ENCODE measurements at places on chromosomes 1 and 21.
A peak's percentile ranks its signal among the peaks of the same experiment; 100 is the strongest.

DNA sequence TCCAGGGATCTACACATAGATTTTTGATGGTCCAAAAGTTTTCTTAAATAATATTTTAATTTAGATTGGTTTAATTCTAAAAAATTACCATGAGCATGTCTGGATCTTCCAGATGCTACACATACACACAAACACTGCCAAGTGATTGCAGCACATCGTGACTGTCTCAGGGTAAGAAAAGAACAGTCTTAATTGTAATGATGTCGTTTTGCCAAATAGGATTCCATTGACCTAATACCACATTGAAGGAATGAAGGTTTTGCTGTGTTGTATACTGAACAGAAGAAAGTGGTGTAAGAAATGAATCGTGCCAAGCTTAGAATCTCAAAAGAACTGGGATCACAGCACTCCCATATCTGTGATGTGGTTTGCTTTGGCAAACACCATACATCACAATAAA lies 633.3 kb upstream of the CAMK1G start:
- no peak for DNase-seq

- DNase-seq = no peak
Measured at GRCh38 chr21:40165773-40166070, 298.5 kb downstream of the PCP4 start.

GRCh38 chr1:18009478-18009961 lies 98.1 kb upstream of the IGSF21 start:
- DNase-seq = no peak

GRCh38 chr1:107965110-107965991 lies at the start of gene VAV3:
Gene VAV3 (minus strand): TSS chr1:107965180. CDS start chr1:107964869, 311 bp downstream.
- DNase-seq = peak; percentile 81

DNA sequence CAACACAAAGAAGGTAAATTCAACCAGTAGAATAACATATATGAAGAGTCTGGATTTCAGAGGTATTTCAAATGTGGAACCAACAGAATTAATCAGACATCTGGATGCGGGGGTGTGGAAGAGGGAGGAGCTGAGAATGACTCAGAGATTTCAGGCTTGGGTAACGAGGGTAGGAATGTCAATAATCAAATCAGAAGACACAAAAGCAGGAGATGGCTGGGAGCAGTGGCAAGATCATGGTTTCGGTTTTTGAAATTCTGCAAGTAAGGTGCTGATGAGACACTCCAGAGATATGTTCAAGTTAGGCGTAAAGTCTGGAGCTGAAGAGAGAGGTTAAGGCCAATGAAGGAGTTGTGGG lies 64.0 kb downstream of the PLPPR5 start:
- DNase-seq = peak; percentile 33

GRCh38 chr1:225875044-225875815 lies 7.0 kb downstream of the TMEM63A start:
- no peak for DNase-seq

GRCh38 chr1:29675481-29676263 lies 439.4 kb downstream of the PTPRU start:
- DNase-seq = no peak

DNA sequence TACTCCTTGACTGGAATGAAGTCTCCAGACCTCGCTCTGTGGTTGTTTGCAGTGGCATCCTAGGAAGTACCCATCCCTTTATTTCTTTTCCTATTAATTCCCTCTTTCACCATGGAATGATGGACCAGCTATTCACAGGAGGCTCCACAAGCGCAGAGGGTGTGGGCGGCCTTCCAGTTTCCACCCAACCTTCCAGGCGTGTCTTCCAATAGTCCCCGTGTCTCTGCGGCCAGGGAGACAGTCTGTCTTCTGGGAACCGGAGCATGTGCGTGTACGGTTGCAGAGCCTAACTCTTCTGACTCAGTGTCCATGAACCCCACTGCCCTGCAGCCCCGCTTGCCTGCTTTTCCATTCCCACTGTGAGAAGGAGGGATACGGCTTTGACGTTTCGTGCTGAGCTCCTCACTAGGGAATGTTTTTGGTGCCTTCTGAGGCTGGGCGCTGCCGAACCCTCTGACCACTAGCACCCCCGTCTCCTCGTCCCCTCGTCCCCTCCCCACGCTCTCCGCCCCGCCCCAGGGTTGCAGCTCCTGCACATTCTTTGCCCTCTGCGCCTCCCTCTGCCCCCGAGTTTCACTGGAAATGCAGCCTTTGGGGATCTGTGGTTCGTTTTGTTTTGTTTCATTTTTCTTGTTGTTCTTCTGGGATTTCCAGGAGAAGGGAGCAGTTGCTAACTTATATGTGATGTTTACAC lies 26.3 kb upstream of the FAM3B start:
- no peak for DNase-seq

GRCh38 chr1:183609313-183609712 lies 19.1 kb upstream of the NCF2 start:
- no peak for DNase-seq

DNA sequence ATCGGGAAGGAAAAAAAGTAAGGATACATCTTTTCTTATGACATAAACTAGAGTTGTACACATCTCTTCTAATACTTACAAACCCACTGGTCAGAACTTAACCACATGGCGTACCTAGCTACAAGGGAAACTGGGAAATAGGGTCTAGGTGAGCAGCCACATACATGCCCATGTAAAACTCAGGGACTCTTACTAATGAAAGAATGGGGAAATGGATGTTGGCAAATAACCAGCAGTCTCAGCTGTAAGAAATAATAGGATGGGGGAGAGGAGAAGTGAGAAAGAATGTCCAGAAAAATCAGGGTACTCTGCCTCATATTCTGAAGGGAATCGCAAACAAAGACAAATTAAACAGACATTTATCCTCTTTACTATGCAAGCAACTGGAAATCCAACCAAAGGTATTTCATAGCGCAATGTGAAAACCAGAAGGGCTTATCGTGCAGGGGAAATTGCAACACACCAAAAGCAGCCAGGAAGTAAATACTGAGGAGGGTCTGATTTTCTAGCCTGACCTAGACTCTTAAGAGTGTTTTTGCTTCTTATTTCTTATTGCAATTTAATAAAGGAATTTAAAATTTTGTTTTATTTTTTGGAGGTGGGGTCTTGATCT lies 17.5 kb downstream of the GTF2B start:
- no peak for DNase-seq

GRCh38 chr1:183293241-183293640 lies 107.2 kb downstream of the LAMC2 start:
- no peak for DNase-seq

DNA sequence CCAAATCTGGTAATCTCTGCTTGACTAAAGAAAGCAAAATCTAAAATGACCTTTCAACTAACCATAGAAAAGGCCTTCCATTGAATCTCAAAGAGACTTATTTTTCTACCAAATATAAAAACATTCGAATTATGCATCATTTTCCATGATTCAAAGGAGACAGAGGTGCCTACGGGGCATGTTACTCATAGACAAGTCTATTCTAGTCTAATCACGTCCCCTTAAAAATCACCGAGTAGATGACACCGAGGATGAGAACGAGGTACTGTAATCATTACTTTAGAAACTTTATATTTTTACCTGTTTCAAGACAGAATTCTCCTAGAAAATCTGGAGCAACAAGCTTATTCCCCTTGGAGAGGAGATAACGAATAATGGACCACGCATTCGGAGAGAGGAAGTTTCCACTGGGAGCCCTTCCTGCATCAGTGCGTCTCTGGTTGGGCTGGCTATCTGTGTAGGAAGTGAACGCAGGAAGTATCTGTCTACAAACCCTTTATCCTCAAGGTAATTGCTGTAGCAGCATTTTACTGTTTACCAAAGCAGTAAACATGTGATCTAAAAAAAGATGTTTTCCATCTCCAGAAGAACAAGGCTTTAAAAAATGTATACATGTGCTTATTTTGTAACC lies 9.5 kb downstream of the ERG start:
- no peak for DNase-seq

GRCh38 chr1:111448918-111449702 lies at the start of the genes ATP5PB and WDR77:
Gene ATP5PB (plus strand): TSS chr1:111449464. CDS start chr1:111449542, 78 bp downstream.
Gene WDR77 (minus strand): TSS chr1:111449256. CDS start chr1:111449169, 87 bp downstream.
- DNase-seq = peak; percentile 92

- DNase-seq = peak; percentile 22
Measured at GRCh38 chr1:110559157-110559556, 40.2 kb upstream of the KCNA10 start.

DNA sequence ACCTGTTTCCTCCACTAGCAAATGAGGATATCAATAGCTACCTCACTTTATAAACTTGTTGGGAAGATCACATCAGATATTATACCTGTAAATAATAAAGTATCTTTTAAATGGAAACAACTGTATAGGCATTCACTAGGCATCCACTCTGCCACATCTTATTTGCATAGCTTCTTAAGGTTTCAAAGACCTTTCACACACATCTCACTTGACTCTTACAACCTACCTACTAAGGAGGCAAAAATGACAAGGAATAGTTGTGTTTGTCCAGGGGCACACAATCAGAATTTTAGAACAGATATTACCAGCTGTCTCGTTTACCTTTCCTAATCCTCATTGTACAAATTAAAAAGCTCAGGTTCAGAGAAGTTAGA lies 51.5 kb downstream of the VANGL2 start:
- DNase-seq = no peak

GRCh38 chr1:176315519-176316220 lies 108.6 kb upstream of the COP1 start:
- no peak for DNase-seq

GRCh38 chr1:246492611-246493245 lies 14.4 kb downstream of the SMYD3 start:
- peak; percentile 64 for DNase-seq

DNA sequence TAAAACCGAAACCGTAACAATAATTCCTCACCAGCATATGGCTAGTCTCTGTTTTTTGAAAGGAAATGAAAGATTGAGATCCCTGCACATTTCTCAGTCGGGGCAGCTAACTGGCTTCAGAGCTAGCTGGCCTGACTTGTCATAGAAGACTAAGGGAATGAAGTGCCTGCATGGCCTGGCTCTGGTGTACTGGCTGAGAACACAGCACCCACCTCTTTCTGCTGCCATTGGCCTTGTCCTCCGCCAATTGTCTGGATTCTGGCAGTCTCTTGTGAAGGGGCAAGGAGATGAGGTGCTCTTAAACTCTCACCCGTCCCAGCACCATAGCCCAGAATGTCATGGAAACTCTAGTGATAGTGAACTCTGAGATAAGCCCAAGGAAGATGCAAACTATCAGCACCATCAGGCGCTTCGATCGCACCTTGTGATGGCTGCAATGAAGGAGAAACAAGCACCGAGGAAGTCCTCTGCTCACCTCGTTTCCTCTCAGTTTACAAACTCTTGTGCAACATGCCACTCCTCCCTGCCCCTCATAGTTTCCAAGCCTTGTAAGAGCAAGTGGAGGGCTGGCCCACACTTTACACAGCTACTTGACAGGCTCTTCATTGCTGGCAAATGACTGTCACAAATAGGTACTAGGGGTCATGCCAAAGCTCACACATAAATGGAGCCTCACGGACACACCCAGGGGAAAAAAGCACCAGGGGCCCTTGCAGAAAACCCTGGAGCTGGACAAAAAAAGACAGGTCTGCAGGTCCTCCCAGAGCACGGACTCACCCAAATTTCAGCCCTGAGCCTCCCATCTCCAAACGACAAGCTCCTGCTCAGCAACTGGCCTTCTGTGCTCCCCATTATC lies 16.4 kb downstream of the INPP5B start:
- DNase-seq = peak; percentile 58

GRCh38 chr1:149931212-149931790 lies 3.7 kb upstream of the SF3B4 start:
- no peak for DNase-seq

DNA sequence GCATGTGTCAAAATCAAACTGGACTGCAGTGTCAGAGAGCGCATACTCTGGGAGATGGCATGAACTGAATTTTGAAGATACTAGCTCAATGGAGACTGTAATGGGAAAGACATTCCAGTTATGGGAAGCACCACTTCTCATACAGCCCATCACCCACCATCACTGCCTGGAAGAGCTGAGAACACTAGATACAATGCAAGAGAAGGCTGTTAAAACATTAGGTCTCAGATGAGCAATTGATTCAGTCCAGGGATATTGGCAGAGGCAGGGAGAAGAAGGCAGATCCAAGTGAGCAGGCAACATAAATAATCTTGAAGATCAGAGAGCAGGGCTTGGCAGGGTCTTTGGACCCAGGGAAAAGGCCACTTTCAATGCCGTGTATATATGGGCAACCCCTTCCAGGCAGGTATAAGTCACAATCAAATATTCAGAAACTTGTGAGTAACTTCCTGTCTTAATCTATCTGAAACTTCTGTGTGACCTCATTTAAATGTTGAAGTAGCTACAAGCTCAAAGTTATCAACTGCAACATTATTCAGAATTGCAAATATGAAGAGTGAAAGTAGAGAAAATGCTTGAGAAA lies 290.3 kb upstream of the SGIP1 start:
- DNase-seq = no peak

DNA sequence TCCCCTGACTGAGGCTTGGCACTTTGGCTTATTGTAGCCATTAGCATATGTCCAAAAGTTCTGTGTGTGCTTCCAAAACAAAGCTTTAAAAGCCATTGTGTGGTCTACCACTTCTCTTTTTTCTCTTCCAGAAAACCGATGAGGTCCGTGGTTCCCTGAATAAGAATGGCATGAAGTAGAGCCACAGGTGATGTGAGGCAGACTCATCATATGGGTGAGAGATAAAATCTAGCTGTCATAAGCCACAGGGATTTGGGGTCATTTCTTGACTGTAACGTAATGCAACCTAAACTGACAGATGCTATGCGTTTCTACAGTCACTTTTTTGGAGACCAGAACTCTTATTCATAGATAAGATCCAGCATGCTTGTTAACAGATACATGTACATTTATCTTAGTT lies 7.0 kb upstream of the GREM2 start:
- no peak for DNase-seq

DNA sequence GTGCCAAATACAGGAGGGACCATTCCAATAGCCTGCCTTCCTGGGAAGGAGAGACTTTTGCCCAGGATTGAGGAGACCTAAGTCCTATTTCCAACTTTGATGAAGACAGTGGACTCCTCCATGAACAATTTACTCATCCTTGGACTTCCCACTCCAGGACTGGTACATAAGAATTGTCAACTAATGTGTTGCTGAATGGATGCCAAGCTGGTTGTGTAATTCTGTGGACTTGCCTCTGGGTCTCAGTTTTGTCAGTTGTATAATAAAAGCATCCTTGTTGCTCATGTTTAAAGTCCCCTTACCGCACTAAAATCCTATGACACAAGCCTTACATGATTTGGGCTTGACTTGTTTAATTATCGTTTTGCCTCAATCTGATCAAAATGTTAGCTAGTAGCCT lies 13.2 kb upstream of the ZP4 start:
- DNase-seq = no peak
